ENCODE measurements at places on chromosomes 12 and 14. TPM values are rescaled to one million over a fixed set of nuclear protein-coding genes. Genes with fewer than 3 reads are reported as not detected.

Gene CD163
- 7.7 TPM for polyA plus RNA-seq

Gene GPRC5A
- polyA plus RNA-seq = 9.6 TPM

Gene ASPG
- 12.3 TPM for polyA plus RNA-seq

Gene LIN7A
- polyA plus RNA-seq = 21.3 TPM

Gene AMIGO2
- 54.3 TPM for polyA plus RNA-seq

Gene IQSEC3
- polyA plus RNA-seq = 7.3 TPM

DNA sequence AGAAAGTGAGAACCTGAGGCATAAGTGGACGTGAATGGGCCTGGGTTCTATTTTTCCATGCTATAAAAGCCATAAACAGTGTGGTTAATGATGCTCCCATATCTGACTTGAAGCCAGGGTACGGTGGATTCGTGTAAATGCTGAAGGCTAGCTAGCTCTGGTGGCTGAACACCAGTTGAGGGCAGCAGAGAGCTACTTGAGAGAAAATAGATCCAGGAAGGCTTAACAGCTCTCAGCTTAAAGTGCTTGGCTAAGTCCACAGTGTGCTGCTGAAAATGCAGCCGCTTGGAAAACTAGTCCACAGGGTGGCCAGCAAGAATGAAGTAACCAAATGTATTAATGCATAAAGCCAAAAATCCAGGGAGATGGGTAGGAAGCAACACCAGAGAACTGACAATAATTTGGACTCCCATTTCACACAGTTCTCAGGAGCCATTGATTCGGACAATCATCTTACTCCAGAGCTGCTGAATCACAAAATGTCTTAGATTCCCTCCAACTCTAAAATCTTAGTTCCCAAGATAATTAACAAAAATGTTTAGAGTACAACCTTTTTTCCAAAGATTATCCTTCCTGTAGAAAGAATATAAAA is 15.0 kb upstream of the FOXG1 start:
- DNase-seq = no peak

Gene CDCA3
- polyA plus RNA-seq = 25.2 TPM

Gene WNT1
- not detected for polyA plus RNA-seq

Gene KRT3
- polyA plus RNA-seq = not detected

DNA sequence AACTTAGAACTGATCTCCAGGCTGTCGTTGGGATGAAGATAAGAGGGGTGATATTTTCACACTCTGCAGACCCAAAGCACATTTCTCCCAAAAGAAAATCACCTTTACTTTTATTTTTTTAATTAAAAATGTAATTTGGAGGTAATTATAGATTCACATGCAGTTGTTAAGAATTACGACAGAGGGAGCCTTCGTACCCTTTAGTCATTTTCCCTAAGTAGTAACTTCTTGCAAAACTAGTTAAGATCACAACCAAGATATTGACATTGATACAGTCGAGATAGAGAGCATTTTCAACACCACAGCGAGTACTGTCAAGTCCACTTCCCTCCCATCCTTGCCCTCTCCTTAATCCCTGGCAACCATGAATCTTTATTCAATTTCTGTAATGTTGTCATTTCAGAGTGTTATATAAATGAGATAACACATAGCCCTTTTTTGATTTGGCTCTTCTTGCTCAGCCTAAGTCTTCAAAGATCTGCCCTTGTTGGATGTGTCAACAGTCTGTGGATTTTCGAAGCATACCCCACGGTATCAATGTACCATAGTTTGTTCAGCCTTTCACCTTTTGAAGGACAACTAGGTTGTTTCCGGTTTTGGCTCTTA is 39.6 kb downstream of the DNAH10 start:
- no peak for DNase-seq

DNA sequence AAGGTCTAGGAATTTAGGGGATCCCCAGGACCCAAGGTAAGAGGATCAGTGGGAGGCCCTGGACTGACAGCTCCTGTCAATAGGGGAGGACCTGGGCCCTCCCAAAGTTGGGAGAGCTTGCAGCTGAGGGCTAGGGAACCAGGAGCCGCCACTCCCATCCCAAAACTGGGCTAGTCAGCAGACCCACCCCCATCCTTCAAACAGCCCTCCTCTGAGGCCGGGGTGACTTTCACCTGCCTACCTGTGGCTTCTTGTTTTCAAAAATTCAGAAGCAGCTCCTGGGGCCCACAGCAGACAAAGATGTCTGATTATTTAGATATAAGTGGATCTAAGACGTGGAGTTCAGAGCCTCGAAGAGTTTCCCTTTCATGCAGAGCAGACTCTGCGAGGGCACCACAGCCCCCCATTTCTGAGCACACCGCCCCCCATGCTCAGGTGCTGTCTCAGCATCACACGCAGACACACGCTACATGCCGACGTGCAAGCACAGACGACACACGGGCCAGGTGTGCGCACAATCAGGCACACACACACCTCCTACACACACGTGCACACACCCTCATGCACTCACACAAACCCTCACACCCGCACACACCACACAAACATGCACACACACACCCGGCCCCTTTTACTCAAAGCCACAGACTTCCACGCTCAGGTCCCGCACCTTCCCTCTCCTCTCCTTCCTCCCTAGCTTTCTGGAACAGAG is 21.9 kb downstream of the DIO3 start:
- DNase-seq = no peak

DNA sequence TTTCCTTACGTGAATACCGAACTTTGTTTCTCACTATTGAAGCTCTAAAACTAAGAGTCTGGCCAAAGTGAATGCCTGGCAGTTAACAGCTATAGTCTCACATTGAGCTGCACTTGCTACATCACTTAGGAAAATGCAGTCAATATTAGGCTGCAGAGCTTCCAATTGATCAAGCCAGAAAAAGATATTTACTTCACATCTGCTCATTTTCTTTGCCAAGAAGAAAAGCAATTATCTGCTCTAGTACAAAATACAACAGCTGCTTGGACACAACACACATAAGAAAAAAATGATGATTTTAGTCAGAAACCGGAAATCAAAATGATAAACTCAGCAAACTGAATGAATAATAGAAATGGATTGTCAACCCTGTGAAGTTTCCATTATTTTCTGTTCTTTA is 45.4 kb downstream of the TMTC1 start:
- DNase-seq = no peak

DNA sequence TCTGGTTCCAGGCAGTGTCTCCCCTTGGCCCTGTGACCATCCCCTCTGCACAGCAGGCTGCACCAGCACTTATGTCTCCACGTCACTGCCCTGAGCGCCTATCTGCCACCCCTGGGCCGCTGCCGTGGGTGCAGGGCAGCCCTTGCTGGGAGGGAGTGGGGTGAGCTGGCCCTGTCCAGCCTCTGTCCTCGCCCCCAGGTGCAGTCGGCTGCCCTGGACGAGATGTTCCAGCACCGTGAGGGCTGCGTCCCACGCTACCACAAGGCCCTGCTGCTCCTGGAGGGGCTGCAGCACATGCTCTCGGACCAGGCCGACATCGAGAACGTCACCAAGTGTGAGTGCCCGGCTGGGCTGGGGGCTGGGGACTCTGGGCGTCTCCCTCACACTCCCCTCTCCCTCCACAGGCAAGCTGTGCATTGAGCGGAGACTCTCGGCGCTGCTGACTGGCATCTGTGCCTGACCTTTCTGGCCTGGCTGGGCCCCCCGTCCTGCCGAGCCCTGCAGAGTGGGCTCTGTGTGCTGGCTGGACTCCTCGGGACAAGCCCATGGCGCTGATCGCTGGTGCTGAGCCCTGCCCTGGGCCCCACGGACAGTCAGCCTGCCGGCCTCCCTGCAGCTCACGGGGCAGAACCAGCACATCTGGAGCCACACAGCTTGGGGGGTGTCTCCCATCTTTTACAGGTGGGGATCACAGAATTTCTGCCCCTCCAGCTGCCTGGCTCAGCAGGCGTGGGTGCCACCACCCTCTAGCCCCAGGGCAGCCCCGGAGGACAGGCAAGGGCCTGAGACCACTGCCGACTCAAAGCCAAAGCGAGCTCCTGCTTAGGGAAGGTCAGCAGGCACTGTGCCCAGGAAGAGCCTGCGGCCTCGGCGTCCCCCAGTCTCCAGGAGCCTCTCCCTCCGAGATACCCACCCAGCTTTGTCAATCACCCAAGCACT is 7.9 kb upstream of the PUS1 start:
- no peak for DNase-seq

Gene KRT83
- polyA plus RNA-seq = not detected

Gene NEMP1
- 21.3 TPM for polyA plus RNA-seq

GRCh38 chr12:117998719-117999118 is 17.8 kb upstream of the RFC5 start:
- no peak for DNase-seq

GRCh38 chr12:111758120-111758561 is 8.6 kb upstream of the ALDH2 start:
- no peak for DNase-seq

Gene METTL3
- 90.6 TPM for polyA plus RNA-seq

Gene OR4Q2
- not detected for polyA plus RNA-seq

GRCh38 chr12:80778005-80778541 is 61.4 kb downstream of the MYF5 start:
- DNase-seq = peak; percentile 42

- no peak for DNase-seq
These were observed 5.2 kb upstream of the SLC6A13 start for GRCh38 chr12:267581-268482.

DNA sequence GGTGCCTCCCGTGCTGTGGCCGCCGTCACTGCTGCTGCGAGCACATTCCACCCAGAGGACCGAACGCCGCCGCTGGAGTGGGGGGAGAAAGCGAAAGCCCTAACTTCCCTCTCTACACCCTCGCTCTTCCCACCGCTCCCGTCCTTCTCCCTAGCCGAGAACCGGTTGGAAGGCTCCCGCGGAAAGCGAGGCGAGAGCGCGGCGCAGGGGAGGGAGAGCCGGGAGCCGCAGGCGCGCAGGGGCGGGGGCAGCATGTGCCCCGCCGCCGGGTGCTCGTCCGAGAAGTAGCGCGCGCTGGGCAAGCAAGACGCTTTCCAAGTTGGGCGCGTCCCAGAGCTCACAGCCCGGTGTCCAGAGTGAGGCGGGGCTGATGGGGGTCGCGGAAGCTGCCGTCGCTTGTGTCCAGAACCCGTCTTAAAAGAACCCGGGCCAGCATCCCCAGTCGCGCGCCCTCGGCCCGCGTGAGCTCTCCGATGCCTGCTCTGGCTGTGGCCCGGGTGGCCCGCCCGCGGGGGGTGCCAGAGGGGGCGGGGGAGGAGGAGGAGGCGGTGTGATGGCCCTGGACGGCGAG is at the start of gene TRHDE:
TRHDE (plus strand) TSS at position 280 of the 571 bp plus-strand sequence; CDS start at position 554, 274 bp downstream.
- no peak for DNase-seq

DNA sequence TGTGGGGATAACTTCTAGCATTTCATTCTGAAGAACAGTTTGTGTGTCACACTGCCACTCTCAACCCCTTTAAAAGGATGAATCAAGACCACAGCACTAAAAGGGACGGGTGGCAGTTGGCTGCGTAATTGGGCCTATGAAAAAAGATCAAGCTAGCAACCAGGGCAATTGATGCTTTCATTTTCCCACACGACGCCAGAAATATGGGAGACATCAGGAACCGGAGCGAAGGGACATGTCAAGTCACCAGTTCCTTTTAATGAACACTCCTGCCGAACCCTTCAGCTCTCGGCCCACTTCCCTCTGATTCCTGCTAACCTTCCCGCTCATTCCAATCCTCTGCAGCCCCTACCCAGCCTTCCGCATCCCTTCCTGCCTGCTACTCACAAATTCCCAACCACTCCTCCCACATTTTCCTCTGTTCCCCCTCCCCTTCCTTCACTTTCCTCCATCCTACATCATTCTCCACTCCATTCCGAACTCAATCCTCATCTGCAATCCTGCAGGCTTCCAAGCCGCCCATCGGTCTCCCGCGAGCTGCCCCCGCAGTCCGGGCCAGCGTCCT is 753 bp downstream of the CSRNP2 start:
- DNase-seq = peak; percentile 36

Gene GSKIP
- polyA plus RNA-seq = 30.1 TPM

DNA sequence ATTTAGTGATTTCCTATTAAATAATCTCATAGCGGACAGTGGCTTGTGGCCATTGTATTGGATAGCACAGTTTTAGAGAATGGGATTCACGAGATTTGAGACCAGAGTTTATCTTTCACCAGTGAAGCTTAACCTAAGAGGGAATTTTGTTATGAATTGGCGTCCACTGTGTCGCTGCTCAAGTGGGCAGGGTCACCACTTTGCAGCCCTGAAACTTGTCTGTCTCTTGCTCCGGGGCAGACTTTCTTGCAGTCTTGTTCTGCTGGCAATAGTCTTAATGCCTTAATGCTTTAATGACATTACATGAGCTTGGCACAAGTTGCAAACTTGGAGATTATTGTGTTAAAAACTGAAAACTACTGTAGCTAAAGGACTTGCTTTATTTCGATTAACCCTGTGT is 72.8 kb upstream of the PPM1H start:
- DNase-seq = no peak

Data from right renal pelvis (tissue), 4 donors.